ENCODE measurements at places on chromosomes 16 and 17.
A peak's percentile ranks its signal among the peaks of the same experiment; 100 is the strongest.

GRCh38 chr16:80263848-80264694 is 276.7 kb upstream of the DYNLRB2 start:
- DNase-seq: no peak

DNA sequence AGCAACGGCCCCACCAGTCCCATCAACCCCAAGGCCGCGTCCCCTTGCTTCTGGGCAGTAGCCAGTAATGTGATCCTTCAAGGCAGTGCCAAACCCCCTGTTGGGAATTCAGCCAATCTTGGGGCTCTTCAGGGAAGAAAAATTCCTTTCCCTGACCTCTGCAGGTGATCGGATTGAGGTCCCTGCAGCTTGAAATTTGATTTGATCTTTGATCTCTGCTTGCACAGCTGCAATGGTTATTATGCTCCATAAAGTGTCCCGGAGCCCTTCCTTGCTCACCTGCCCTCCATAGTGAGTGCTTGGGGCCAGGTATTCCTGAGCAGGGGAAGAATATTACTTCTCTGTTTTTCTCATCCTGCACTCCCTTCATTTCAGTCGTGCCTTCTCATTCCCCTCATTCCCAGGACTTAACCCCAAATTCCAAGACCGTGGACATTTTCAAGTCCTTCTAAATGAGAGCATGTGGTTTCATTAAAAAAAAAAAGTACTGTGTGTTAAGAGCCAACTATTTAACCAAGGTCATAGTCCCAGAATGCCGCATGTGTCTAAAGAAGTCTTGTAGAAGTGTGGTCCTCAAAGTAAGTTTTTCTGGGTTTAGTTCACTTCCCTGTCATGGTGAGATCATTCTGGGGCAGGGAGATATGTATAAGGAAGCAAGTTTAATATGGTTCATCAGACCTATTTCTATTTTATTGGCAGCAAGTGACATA is 56.3 kb downstream of the SOX9 start:
- no peak for DNase-seq

DNA sequence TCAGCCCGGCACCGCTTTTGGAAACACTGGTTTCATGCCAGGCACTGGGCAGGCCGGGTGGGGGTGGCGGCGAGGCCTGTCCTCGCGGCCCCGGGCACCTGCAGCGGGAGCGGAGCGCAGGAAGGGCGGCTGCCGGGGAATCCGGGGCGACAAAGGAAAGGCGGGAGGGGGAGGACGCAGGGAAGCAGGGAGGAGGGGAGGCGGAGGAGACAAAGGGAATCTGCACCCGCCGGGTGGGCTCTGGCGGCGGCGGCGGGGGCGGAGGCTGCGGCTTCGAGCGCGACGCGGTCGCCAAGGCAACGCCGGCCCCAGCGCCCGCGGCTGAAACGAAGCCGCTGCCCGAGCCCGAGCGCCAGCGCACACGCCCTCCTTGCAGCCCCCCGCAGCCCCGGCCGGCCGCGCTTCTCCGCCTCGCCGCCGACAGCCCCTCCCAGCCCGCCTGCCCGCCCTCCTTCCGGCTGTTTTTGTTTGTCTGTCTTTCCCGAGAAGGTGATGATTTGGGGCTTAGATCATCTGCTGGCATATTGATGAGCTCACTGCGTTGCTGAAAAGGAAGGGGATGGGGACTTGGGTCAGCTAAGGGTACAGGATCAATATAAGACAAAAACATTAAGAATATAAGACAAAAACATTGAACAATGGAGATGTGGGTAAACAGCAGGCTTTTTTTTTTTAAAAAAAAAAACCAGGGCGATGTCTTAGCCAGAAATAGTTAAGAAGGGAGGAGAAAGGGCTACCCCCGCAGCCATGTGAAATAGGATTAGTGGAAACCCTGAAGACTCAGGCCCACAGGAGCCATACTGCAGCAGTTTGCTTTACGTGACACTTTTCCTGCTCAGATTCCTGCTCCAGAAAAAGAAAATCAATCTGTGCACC is 32.7 kb downstream of the CDK5R1 start:
- no peak for DNase-seq

DNA sequence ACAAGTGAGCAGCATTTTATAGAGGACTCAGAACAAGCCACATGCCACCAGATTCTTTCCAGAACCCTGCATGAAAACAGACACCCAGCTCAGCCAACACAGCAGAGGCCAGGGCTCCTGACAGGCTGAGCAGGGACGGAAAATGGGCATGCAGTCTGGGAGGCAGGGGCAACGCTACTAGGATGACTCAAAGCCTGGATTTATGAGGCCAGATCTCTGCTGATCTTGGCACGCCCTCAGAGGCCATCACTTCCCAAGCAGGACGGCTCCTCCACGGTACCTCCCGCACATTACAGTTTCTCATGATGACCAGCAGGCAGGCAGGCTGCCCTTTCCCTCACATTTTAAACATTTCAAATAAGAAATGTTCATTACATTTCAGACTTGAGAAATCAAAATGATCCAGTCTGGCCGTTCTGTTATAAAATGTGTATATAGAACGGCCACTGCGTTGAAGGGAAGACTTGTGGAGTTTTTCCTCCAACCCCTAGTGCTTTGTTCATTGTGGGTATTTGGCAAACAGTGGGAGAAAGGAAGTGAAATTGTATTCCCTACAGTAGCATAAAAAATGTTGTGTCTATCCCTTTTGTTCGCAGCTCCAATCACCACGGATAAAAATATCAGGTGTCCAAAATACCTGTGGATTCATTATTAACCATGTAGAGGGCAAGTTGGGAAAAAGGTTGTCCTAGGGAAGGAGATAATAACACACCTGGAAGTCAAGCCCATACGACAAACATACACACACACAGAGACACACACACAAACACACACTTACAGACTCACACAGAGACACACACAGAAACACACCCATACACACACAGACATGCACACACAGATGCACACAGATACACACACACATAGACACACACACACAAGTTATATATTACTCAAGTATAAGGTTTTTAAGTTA is 64.8 kb upstream of the ADAMTS18 start:
- DNase-seq: no peak

DNA sequence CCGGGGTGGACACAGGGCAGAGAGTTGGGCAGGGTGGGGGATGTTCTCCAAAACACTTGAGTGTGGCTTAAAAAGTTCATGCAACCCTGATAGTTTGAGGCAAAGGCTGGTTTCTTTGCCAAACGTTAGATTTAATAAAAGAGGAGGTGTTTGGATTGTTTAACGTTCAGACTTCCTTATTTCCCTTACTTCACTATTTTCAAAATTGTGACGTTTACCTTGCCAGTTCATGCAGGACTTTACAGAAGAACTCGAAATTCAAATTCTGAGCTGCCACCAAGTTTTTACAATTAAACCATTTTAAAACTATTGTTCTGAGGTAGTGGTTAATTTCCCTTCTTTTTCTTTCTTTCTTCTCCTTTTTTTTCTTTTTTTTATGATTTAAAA is 5.5 kb downstream of the SEC14L1 start:
- no peak for DNase-seq

DNA sequence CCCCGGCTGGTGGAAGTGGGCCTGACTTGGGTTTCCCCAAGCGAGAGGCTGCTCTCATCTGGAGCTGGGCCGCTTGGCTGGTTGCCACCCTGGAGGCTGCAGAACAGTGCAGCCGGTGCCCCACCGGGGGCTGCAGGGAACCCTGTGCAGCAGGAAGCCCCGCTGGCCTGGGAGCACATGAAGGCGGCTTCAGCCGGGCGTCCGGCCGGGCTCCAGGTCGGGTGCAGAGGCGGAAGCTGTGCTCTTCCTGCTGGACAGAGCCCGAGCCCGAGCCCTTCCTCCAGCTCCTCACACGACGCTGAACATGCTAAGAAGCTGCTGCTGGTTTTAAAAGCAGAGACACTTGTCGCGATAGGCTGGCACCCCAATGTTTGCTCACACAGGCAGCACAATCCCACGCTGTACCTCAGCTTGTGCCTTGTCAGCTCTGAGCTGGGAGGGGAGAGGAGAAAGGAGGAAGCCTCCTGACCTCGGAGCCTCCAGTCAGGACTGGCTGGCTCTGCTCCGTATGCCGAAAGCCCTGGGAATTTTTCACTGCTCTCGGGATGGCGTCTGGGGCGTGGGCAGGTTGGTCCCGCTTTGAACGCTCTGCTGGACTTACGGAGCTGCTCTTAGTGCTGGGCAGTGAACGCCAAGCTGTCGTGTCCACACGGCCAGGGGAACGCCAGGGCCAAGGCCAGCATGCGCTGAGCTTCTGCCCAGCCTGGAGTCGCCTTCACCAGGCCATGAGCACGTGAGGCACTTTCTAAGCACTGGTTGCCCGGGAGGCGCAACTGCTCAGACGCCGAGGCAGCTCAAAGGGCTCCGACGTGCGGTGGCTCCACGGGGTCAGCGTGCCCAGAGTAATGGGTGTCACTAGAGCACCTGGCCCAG is 8.8 kb downstream of the CDK5R1 start:
- DNase-seq: no peak

DNA sequence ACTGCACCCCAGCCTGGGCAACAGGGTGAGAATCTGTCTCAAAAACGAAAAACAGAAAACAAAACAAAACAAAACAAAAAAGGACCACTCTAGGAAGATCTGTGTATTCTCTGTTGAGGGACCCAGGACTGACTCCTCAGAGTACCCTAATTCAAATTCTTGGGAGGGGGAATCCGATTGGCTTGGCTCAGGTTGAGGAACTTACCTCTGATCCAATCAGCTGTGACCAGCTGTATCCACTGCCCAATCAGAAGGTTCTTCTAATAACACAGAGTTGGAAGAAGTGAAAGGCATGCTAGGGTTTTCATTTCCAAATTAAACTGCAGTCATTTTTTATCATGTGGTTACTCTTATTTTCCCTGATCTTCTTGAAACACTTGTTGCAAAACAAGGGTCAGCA is 105.9 kb upstream of the CACNG3 start:
- no peak for DNase-seq

DNA sequence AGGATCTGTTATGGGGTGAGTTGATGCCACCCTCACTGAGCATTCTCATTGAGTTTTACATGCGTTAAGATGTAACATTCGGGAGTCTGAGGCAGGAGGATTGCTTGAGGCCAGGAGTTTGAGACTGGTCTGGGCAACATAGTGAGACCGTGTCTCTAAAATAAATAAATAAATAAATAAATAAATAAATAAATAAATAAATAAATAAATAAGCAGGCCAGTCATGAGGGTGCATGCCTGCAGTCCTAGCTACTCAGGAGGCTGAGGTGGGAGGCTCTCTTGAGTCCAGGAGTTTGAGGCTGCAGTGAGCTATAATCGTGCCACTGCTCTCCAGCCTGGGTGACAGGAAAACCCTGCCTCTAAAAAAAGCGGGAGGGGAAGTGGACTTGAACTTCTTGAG is 90.3 kb downstream of the SNX29 start:
- DNase-seq: no peak

DNA sequence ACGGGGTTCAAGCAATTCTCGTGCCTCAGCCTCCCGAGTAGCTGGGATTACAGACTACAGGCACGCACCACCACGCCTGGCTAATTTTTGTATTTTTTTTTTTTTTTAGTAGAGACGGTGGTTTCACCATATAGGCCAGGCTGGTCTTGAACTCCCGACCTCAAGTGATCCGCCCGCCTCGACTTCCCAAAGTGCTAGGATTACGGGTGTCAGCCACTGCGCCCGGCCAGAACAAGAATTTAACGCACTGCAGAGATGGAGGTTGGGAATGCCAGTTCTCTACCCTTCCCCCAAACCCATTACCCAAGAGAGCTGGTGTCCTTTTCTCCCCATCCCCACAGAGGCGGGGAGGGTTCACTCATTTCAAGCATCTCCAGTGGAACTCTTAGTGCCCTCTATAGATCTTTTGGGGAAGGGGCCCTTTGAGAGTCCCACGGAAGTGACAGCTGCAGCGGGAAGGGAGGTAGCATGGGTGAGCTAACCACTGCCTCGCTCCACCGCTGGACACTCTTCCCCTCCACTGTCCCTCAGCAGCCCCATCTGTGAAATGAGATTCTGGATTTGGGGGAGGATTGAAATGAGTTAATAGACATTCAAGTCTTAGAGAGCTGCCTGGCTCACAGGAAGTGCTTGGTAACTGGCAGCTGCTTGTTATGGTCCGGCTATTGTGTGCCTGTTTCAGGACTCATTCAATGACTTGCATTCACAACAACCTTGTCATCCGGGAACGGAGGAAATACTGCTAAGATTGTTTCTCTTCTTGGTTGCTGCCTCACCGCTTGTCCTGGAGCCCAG is 3.5 kb upstream of the UBALD2 start:
- DNase-seq: no peak

DNA sequence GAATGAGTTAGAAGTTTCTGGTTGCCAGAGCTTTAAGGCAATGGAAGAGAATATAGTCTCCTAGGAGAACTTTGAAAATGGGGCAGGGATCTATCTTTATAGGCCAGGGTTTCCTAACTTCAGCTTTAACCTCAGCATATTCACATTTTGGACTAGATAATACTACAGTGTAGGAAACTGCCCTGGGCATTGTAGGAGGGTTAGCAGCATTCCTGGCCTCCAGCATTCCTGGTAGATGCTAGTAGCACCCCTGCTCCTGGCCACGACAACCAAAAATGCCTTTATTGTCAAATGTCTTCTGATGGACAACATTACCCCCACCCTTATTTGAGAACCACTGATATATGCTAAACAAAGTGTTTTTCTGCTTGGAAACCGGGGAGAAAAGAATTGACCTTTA is 27.8 kb upstream of the MYO18A start:
- DNase-seq: no peak

DNA sequence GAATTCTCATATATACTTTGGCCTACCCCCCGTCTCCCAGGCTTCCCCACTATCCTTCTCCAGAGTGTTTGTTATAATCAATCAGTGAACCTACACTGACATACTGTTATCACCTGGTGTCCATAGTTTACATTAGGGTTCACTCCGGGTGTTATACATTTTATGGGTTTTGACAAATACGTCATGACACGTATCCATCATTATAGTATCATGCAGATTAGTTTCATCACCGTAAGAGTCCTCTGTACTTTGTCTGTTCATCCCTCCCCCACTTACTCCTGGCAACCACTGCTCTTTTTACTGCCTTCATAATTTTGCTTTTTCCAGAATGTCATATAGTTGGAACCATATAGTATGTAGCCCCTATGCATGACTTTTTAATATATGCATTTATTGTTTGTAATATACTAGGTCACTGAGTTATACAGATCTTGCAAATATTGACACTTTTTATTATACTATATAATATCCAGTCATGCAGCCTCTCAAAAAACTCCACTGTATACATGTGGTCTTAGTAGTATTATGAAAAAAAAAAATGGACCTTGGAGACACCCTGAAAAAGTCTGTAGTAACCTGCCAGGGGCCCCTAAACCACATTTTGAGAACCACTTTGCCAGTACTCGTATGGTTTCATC is 28.4 kb downstream of the PPM1D start:
- DNase-seq: no peak

DNA sequence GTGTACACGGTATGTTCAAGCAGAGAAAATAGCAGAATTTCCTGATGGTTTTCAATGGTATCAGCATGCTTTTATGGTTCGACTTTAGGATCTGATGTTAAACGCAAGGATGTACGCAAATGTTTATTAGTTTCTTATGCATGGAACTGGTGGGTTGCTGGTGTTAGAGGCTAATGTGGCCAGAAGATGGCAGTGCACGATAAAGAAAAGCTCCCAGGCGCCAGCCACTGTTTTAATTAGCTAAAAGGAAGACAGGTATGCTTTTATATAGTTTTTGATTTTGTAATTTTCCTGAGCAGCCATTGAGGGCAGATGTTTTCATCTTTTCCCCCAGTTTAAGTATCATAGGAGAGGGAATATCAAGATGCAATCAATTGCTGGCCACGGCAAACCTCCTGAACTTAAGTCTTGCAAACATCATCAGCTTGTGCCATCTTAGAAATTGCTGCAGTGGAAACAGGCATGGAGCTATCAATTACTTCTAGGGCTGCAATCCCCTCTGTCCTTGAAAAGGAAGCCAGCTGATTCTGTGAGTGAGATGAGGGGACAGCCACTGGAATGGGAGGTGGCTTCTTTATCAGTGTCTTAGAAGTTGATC is 648.5 kb upstream of the RBFOX1 start:
- peak; percentile 17 for DNase-seq

GRCh38 chr16:22123759-22124490 is 31.6 kb downstream of the VWA3A start:
- no peak for DNase-seq

Measured in left renal pelvis (tissue), 4 donors.